Uterus (tissue), 4 donors: ENCODE measurements at places on chromosomes 13 and 19. TPM values are rescaled to one million over a fixed set of nuclear protein-coding genes. Genes with fewer than 3 reads are reported as not detected.

CDX2 gene
- total RNA-seq: not detected

ZNF726 gene
- total RNA-seq: 0.77 TPM

COL4A2 gene
- total RNA-seq: 606 TPM

BRCA2 gene
- 0.26 TPM for total RNA-seq

CXCL17 gene
- not detected for total RNA-seq

USF2 gene
- 75.3 TPM for total RNA-seq

ZNF793 gene
- total RNA-seq: 21.3 TPM
